Fibroblast of lung (primary cell): ENCODE measurements at places on chromosomes 1 and 21. TPM values are rescaled to one million over a fixed set of nuclear protein-coding genes. Genes with fewer than 3 reads are reported as not detected.
A peak's percentile ranks its signal among the peaks of the same experiment; 100 is the strongest.

The C4BPA gene
- not detected in 2 replicates for polyA plus RNA-seq

- H3K27ac ChIP-seq: no peak overlapping the region
- no peaks in the 10 kb centered on the region for H3K36me3 ChIP-seq
- H3K4me3 ChIP-seq: no peak overlapping the region
- DNase-seq: no peak
- H3K27me3 ChIP-seq: no peaks in the 10 kb centered on the region
Measured at GRCh38 chr1:215530401-215530984, 36.6 kb upstream of the KCTD3 start.

The TFF1 gene
- not detected in 2 replicates for polyA plus RNA-seq

The AMIGO1 gene
- polyA plus RNA-seq: 0.40 and 0.57 TPM in 2 replicates

DNA sequence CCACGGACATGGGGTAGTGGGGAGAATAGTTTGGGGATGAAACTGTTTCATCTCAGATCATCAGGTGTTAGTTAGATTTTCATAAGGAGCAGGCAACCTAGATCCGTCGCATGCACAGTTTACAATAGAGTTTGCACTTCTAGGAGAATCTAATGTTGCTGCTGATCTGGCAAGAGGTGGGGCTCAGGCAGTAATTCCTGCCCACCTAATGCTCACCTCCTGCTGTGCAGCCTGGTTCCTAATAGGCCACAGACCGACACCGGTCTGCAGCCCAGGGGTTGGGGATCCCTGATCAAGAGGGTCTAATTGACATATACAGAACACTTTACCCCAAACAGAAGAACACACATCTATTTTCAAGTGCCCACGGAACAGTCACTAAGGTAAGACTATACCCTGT lies 275.1 kb downstream of the PTPRU start:
- H3K27me3 ChIP-seq: no peaks in the 10 kb centered on the region
- no peak overlapping the region for H3K27ac ChIP-seq
- H3K4me1 ChIP-seq: no peaks in the 10 kb centered on the region
- no peak for DNase-seq

- DNase-seq: no peak
- peaks cover 2% of the 10 kb centered on the region for H3K27me3 ChIP-seq
- no peak overlapping the region for H3K27ac ChIP-seq
- no peaks in the 10 kb centered on the region for H3K36me3 ChIP-seq
- H3K4me3 ChIP-seq: no peak overlapping the region
- peaks cover 5% of the 10 kb centered on the region for H3K4me1 ChIP-seq
Measured at GRCh38 chr1:31479811-31480210, 66.8 kb downstream of the SERINC2 start.

DNA sequence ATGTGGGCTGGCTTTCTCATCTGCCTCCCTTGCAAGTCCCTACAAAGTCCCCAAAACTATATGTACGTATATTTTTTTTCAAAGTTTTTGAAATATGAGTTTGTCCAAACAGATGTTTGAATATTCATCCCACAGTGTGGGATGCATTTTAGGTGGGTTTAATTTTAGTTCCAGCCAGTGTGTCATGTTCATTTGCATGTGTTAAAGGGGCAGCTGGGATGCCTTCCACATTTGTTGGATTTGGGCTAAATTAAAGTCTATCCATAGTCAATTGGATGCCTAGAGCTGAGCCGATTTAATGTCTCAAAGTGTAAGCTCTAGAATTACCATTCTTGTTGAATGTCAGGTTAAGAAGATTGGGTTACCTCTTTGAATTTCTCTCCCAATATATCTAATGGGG lies 139.2 kb downstream of the GALNT2 start:
- peaks cover 3% of the 10 kb centered on the region for H3K36me3 ChIP-seq
- no peak overlapping the region for H3K4me3 ChIP-seq
- H3K4me1 ChIP-seq: no peaks in the 10 kb centered on the region
- DNase-seq: no peak

- no peak overlapping the region for H3K4me3 ChIP-seq
- no peaks in the 10 kb centered on the region for H3K4me1 ChIP-seq
- no peaks in the 10 kb centered on the region for H3K36me3 ChIP-seq
- H3K27ac ChIP-seq: no peak overlapping the region
- no peaks in the 10 kb centered on the region for H3K27me3 ChIP-seq
Measured at GRCh38 chr1:239722035-239722434, 335.7 kb downstream of the CHRM3 start.

The C8B gene
- polyA plus RNA-seq: not detected in 2 replicates

The SRGAP2B gene
- 24.8 and 27.4 TPM in 2 replicates for polyA plus RNA-seq

GRCh38 chr21:34909492-34910292 lies 139.4 kb downstream of the RUNX1 start:
- no peak overlapping the region for H3K4me3 ChIP-seq
- no peak overlapping the region for H3K27ac ChIP-seq
- no peaks in the 10 kb centered on the region for H3K27me3 ChIP-seq
- no peaks in the 10 kb centered on the region for H3K36me3 ChIP-seq
- peaks cover 16% of the 10 kb centered on the region for H3K4me1 ChIP-seq

- no peaks in the 10 kb centered on the region for H3K4me1 ChIP-seq
- H3K36me3 ChIP-seq: no peaks in the 10 kb centered on the region
- H3K27ac ChIP-seq: no peak overlapping the region
Measured at GRCh38 chr1:29591601-29592260, 355.4 kb downstream of the PTPRU start.

The TNFRSF4 gene
- 0.05 TPM in 1 of 2 replicates, not detected in the other for polyA plus RNA-seq

DNA sequence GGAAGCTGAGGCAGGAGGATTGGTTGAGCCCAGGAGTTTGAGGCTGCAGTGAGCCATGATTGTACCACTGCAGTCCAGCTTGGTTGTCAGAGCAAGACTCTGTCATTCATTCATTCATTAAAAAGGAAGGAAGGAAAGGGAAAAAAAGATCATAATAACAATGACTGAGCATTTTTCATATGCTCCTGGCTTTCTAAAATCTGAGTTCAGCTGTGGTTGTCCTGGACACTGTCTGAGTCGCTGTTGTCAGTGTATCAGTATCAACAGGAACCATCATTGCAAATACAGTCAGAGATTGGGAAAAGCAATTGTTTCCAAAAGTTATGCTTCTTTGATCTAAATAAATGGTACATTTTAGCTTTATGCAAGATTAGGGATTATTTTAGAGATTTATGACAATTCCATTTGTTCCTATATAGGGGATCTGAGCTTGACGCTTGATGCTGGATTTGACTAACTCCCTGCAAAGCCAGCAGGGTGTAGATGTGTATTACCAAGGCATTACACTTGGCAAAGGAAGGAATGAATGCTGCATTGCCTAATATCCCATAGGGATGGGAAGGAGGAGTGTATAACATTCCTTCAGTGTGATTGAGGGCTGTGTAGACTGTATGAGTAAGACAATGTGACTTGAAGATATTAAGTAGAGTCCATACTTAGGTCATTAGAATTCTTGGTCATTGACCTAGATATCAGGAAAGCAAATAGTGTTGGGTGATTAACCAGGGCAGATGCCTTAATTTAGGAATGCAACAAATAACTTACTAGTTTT lies 100.2 kb downstream of the DISP1 start:
- DNase-seq: peak; percentile 79
- H3K4me3 ChIP-seq: no peak overlapping the region
- H3K36me3 ChIP-seq: no peaks in the 10 kb centered on the region
- H3K27ac ChIP-seq: peak overlapping the region; percentile 22

The KIF17 gene
- polyA plus RNA-seq: 1.4 and 3.0 TPM in 2 replicates

The FAM72D gene
- polyA plus RNA-seq: 0.85 and 2.1 TPM in 2 replicates

- DNase-seq: no peak
- no peak overlapping the region for H3K27ac ChIP-seq
- no peaks in the 10 kb centered on the region for H3K36me3 ChIP-seq
- no peaks in the 10 kb centered on the region for H3K4me1 ChIP-seq
- H3K4me3 ChIP-seq: no peak overlapping the region
Measured at GRCh38 chr1:235409042-235409820, 42.0 kb downstream of the TBCE start.

DNA sequence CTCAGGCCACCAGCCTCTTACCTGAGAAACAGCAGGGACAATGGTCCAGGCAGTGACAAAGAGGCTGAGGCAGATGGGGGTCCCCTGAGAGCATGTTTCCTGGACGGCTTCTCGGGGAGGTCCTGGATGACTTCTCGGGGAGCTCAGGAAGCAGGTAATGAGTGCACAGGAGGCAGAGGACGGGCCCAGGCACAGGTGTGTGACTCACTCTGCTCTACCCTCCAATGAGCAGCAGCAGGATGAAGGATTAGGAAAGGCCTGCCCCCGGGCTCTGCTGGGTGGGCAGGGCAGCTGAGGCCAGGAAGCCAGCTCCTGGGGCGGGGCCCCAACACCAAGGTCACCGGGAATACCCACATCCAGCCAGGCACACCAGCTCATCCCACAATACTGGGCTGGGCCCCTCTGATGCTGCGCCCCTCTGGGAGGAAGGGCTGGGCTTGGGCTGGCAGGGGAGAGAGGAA lies 17.2 kb upstream of the PTAFR start:
- no peak for DNase-seq
- no peaks in the 10 kb centered on the region for H3K4me1 ChIP-seq
- no peaks in the 10 kb centered on the region for H3K27me3 ChIP-seq
- H3K36me3 ChIP-seq: peaks cover 1% of the 10 kb centered on the region
- no peak overlapping the region for H3K4me3 ChIP-seq
- H3K27ac ChIP-seq: no peak overlapping the region

GRCh38 chr1:14113841-14114567 lies 414.0 kb downstream of the PRDM2 start:
- H3K4me3 ChIP-seq: no peak overlapping the region
- H3K27ac ChIP-seq: no peak overlapping the region
- peak; percentile 50 for DNase-seq
- H3K4me1 ChIP-seq: no peaks in the 10 kb centered on the region
- no peaks in the 10 kb centered on the region for H3K36me3 ChIP-seq
- no peaks in the 10 kb centered on the region for H3K27me3 ChIP-seq

GRCh38 chr1:112358798-112359408 lies 37.1 kb upstream of the CTTNBP2NL start:
- no peaks in the 10 kb centered on the region for H3K36me3 ChIP-seq
- no peak overlapping the region for H3K4me3 ChIP-seq
- DNase-seq: peak; percentile 35
- H3K27me3 ChIP-seq: peaks cover 12% of the 10 kb centered on the region

The FLVCR1 gene
- 2.5 and 2.9 TPM in 2 replicates for polyA plus RNA-seq

- H3K4me3 ChIP-seq: no peak overlapping the region
- DNase-seq: peak; percentile 51
- H3K4me1 ChIP-seq: no peaks in the 10 kb centered on the region
- H3K27me3 ChIP-seq: no peaks in the 10 kb centered on the region
- peaks cover 6% of the 10 kb centered on the region for H3K36me3 ChIP-seq
Measured at GRCh38 chr1:110011527-110012041, 22.8 kb upstream of the STRIP1 start.

- DNase-seq: no peak
- no peak overlapping the region for H3K4me3 ChIP-seq
- H3K27me3 ChIP-seq: no peaks in the 10 kb centered on the region
- H3K4me1 ChIP-seq: no peaks in the 10 kb centered on the region
Measured at GRCh38 chr1:231190456-231190855, 28.6 kb downstream of the TRIM67 start.

The ALX3 gene
- not detected in 2 replicates for polyA plus RNA-seq

GRCh38 chr1:227065311-227065710 lies 125.2 kb downstream of the COQ8A start:
- H3K4me3 ChIP-seq: no peak overlapping the region
- H3K36me3 ChIP-seq: no peaks in the 10 kb centered on the region
- no peaks in the 10 kb centered on the region for H3K27me3 ChIP-seq
- H3K4me1 ChIP-seq: no peaks in the 10 kb centered on the region

The HAPLN2 gene
- not detected in 2 replicates for polyA plus RNA-seq

DNA sequence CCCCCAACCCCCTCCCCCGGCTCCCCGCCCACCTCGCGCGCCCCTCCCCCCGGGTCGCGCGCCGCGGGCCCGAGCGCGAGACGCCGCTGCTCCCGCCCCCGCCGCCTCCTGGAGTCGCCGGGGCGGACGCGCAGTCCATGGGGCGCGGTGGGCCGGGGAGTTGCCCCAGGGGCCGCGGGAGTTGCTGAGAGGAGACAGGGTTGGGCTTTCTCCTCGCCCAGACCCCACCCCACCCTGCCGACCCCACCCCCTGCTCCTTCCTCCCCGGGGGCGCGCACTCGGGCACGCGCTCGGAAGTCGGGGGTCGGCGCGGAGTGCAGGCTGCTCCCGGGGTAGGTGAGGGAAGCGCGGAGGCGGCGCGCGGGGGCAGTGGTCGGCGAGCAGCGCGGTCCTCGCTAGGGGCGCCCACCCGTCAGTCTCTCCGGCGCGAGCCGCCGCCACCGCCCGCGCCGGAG lies at the start of gene LAMC1:
Gene LAMC1 (plus strand): TSS at position 275 of the 455 bp plus-strand sequence. CDS start 297 bp downstream, outside the sequence.
- H3K27ac ChIP-seq: peak within 1 kb of the TSS; percentile 97
- no peaks in the 10 kb centered on the region for H3K36me3 ChIP-seq
- peaks cover 9% of the 10 kb centered on the region for H3K4me1 ChIP-seq
- DNase-seq: peak; percentile 82
- H3K4me3 ChIP-seq: peak within 1 kb of the TSS; percentile 74
- no peaks in the 10 kb centered on the region for H3K27me3 ChIP-seq

The AGMAT gene
- polyA plus RNA-seq: 0.52 and 0.53 TPM in 2 replicates

The C1orf167 gene
- 0.28 and 0.39 TPM in 2 replicates for polyA plus RNA-seq

The C1orf185 gene
- polyA plus RNA-seq: not detected in 2 replicates

DNA sequence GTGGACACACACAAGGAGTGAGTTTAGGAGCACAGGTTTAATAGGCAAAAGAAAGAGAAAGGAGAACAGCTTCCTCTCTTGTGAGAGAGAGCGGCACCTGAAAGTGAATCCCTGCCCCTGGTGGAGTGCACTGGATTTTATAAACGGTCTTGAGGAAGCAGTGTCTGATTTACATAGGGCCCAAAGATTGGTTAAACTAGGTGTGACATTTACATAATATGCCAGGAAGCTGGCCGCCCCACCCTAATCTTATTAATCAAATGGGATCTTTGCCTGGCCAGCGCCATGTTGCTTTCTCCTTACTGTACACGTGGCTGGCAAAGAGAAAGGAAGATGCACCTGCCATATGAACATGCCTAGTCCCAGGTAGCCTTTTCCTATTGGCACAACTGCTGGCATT lies 38.7 kb downstream of the CFH start:
- no peaks in the 10 kb centered on the region for H3K27me3 ChIP-seq
- H3K27ac ChIP-seq: no peak overlapping the region
- no peak for DNase-seq
- H3K4me3 ChIP-seq: no peak overlapping the region

DNA sequence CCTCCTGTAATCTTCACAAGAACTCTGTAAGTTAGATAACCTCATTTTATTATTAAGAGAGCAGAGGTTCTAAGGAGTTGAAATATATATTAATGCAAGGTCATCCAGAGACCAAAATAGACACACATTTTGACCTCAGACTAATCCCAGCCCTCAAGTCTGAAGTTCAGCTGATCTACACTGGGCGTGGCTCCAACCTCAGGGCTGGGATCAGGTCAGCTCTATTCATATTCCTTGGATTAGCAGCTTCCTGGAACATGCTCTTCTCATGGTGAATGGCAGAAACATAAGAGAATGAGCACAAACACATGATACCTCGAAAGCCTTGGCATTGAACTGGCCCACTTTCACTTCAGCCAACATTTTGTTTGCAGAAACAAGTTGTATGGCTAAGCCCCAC lies 200.8 kb upstream of the ST6GALNAC5 start:
- no peaks in the 10 kb centered on the region for H3K36me3 ChIP-seq
- no peaks in the 10 kb centered on the region for H3K27me3 ChIP-seq
- DNase-seq: no peak
- H3K4me1 ChIP-seq: no peaks in the 10 kb centered on the region
- H3K27ac ChIP-seq: no peak overlapping the region

DNA sequence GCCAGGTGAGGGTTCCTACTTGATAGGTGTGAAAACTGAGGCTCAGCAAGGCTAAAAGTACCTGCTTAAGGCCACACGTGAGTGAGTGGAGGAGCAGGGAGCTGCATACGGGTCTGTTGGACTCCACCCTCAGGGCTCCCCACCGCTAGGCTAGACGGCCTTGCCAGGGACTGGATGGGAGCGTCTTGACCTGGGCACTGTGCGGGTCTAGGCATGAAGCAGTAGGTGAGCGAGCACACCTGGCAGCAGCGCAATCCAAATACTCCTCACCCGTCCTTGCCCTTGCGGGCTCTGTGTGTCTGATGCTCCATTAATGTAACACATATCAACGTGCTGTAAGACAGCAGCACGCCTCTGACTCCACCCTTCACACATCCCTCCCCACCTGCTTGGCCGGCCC lies 94.0 kb downstream of the LACTBL1 start:
- DNase-seq: no peak
- H3K4me3 ChIP-seq: no peak overlapping the region
- H3K4me1 ChIP-seq: no peaks in the 10 kb centered on the region
- no peaks in the 10 kb centered on the region for H3K36me3 ChIP-seq
- no peaks in the 10 kb centered on the region for H3K27me3 ChIP-seq
